Activated CD4-positive, alpha-beta memory T cell treated with anti-CD3 and anti-CD28 coated beads, Interleukin-2, amount 10 ng/mL, durations not matched to agents 7 days and 5 days (primary cell): ENCODE measurements at places on chromosomes 5 and 9. TPM values are rescaled to one million over a fixed set of nuclear protein-coding genes. Genes with fewer than 3 reads are reported as not detected.
A peak's percentile ranks its signal among the peaks of the same experiment; 100 is the strongest.

- no peaks in the 10 kb centered on the region for H3K4me1 ChIP-seq
- no peaks in the 10 kb centered on the region for H3K36me3 ChIP-seq
- no peak overlapping the region for H3K4me3 ChIP-seq
Observed at GRCh38 chr9:27622693-27623340, 49.5 kb upstream of the C9orf72 start.

DNA sequence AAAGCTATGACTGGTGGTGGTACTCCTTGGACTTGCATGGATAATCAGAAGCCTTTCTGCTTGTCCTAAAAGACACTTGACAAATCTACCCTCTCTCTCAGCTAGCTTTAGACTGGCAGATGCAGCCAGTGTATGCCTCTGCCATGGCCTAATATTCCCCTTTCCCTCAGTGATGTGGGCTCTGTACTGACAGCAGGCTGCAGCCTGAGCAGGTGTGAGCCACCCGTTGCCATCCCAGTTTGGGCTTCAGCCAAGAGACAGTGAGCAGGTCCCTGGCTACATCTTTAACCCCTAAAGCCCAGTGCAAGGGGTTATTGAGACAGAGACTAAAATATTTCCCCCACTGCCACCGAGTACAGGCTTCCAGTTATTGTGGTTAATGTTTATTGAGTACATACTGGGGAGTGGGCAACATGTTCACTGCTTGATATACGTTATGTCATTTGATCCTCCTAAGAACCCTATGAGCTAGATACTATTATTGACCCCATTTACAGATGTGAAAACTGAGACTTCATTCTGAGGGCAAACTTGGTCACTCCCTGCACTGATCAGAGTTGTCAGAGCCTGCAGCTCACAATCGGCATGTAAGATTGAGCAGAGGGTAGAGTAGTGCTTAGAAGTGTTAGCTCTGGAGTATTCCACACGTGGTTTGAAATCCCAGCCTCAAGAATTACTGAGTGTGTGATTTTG is 254.2 kb downstream of the ARHGAP26 start:
- no peak for DNase-seq
- peaks cover 9% of the 10 kb centered on the region for H3K36me3 ChIP-seq
- H3K4me1 ChIP-seq, result peaks cover 26% of the 10 kb centered on the region
- no peak overlapping the region for H3K4me3 ChIP-seq
- H3K27ac ChIP-seq, result no peak overlapping the region
- H3K27me3 ChIP-seq, result peaks cover 22% of the 10 kb centered on the region

- no peak overlapping the region for H3K27ac ChIP-seq
- DNase-seq, result no peak
- no peaks in the 10 kb centered on the region for H3K27me3 ChIP-seq
Observed at GRCh38 chr5:6222899-6223298, 155.4 kb downstream of the MED10 start.

- H3K27ac ChIP-seq, result no peak overlapping the region
- peaks cover 3% of the 10 kb centered on the region for H3K4me1 ChIP-seq
- peaks cover 59% of the 10 kb centered on the region for H3K27me3 ChIP-seq
- H3K4me3 ChIP-seq, result no peak overlapping the region
Observed at GRCh38 chr9:96249746-96250145, 52.2 kb downstream of the HSD17B3 start.

Gene SPATA31D4
- total RNA-seq, result not detected

DNA sequence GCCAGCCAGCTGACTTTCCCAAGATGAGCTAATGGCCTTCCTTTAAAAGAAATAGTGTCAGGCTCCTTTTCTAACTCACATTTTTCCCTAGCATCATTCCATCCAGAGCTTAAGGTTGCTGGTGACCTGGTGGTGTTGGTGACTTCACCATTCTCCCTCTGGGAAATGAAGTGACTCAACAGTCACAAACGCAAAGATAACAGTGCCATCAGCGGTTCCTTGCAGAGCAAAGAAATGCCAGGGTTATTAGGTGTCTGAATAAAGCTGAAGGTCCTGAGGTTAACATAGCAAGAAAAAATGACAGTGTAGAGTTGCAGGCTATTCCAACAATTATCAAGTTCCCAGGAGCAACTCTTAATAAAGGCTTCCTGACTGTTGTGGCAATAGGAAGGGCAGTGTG is 111.8 kb upstream of the SLC44A1 start:
- no peak for DNase-seq
- no peak overlapping the region for H3K4me3 ChIP-seq
- no peaks in the 10 kb centered on the region for H3K36me3 ChIP-seq
- H3K4me1 ChIP-seq, result peaks cover 19% of the 10 kb centered on the region
- H3K27ac ChIP-seq, result no peak overlapping the region

Gene TMEM252
- not detected for total RNA-seq

Gene FOXD4L3
- not detected for total RNA-seq

Gene PIP5K1B
- total RNA-seq, result 2.3 TPM

GRCh38 chr9:35915681-35916294 is 6.5 kb downstream of the SPAAR start:
- no peaks in the 10 kb centered on the region for H3K27me3 ChIP-seq
- no peak for DNase-seq
- H3K4me1 ChIP-seq, result peaks cover 12% of the 10 kb centered on the region
- no peak overlapping the region for H3K27ac ChIP-seq

Gene NPDC1
- total RNA-seq, result 82.8 TPM

Gene IL13
- 32.9 TPM for total RNA-seq

GRCh38 chr5:34749431-34749873 is 89.5 kb upstream of the TTC23L start:
- H3K27me3 ChIP-seq, result no peaks in the 10 kb centered on the region
- no peak overlapping the region for H3K27ac ChIP-seq
- no peak overlapping the region for H3K4me3 ChIP-seq

DNA sequence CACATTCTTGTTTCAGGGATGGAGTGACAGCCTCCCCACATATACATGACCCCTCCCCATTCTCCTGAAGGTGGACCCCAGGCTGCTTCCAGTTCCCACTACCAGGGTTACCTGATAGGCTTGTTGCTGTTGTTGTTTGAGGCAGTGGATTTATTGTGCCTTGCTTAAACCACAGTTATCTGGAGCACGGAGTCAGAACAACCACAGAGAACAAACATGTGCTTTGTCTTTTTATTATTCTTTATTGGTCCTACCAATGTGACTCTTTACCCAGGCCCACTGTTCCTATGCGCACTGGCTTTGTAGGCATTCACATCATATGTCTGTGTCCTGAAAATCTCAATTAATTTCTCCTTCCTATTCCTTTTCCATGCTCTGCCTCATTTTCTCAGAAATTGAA is 41.2 kb upstream of the IPPK start:
- H3K36me3 ChIP-seq, result peaks cover 47% of the 10 kb centered on the region
- no peaks in the 10 kb centered on the region for H3K27me3 ChIP-seq
- no peak overlapping the region for H3K4me3 ChIP-seq
- H3K27ac ChIP-seq, result peak overlapping the region; percentile 76

DNA sequence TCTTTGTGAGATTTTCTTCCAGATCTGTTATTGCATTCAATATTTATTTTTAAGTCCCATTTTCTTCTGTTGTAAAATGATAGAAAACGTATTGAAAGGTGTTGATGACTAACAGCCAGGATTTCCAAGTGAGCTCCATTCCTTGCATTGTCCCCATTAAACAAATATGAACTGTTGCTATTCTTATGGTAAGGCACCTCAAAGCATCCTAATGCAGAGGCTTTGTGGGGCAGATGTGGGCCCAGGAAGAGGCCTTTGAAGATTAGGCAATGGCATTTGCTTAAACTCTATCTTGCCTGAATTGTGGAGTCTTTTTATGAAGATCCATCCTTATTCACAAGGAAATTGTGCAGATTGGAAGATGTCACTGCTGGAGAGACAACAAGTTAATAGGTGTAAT is 38.9 kb downstream of the NTRK2 start:
- peaks cover 2% of the 10 kb centered on the region for H3K27me3 ChIP-seq
- no peak for DNase-seq
- peaks cover 43% of the 10 kb centered on the region for H3K4me1 ChIP-seq
- H3K36me3 ChIP-seq, result peaks cover 10% of the 10 kb centered on the region
- H3K27ac ChIP-seq, result no peak overlapping the region
- H3K4me3 ChIP-seq, result no peak overlapping the region

Gene OMD
- not detected for total RNA-seq

DNA sequence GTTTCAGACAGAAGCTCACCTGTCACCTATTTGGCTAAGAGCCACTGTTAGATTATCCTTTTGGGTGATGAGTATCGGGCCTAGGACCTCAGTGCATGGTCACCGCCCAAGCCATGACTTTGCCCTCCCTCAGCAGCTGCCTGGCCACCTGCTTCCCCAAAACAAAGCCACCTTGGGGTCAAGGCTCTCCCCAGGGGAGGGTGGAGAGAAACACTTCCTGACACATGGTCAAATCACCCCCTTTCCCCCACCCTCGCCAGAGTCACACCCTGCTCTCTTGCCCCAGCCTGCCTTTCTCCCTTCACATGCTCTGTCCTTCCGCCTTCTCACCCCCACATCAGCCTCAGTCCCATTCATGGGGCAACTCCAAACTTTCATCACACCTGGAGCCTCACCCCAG is 1.7 kb upstream of the HBEGF start:
- peaks cover 28% of the 10 kb centered on the region for H3K36me3 ChIP-seq
- H3K27me3 ChIP-seq, result peaks cover 4% of the 10 kb centered on the region
- peaks cover 54% of the 10 kb centered on the region for H3K4me1 ChIP-seq
- peak overlapping the region; percentile 14 for H3K4me3 ChIP-seq

DNA sequence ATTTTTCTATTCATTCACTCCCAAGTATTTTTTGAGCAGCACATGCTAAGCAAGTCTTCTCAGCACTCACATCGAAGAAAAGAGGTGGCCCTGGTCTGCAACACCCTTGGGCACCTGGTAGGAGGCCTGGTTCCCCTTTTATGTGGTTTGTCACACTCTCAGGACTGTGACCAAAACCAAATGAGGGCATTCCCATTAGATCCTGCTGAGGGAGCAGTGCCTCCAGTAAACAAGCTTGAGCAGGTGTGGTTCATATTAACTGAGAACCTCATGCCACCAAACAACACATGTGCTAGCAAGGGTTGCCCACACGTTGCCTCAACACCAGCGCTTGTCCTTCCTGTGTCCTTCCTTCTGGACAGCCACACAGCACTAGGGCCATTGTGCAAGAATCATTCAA is 26.9 kb upstream of the SYK start:
- H3K27me3 ChIP-seq, result peaks cover 20% of the 10 kb centered on the region
- H3K27ac ChIP-seq, result no peak overlapping the region
- H3K36me3 ChIP-seq, result no peaks in the 10 kb centered on the region
- H3K4me1 ChIP-seq, result no peaks in the 10 kb centered on the region
- H3K4me3 ChIP-seq, result no peak overlapping the region

GRCh38 chr5:131757830-131758519 is 38.8 kb downstream of the FNIP1 start:
- H3K4me3 ChIP-seq, result no peak overlapping the region
- DNase-seq, result no peak
- no peak overlapping the region for H3K27ac ChIP-seq
- peaks cover 17% of the 10 kb centered on the region for H3K4me1 ChIP-seq
- no peaks in the 10 kb centered on the region for H3K27me3 ChIP-seq

DNA sequence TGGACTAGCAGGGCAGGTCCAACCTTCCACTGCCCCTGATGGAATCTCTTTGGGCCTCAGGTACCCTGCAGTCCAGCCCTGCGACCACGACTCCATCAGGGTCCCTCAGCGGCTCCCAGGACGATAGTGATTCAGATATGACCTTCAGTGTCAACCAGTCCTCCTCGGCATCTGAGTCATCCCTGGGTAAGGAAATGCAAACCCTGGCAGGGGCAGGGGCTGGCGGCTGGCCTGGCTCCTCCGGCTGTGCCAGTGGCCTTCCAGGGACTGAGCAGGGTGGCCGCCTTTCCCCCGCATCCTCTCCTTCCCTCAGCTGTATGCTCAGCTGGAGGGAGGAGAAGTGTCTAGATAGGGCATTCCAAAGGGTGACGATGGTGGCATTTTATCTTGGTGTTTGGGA is 45.0 kb downstream of the NEURL1B start:
- H3K36me3 ChIP-seq, result no peaks in the 10 kb centered on the region
- H3K27me3 ChIP-seq, result peaks cover 20% of the 10 kb centered on the region
- DNase-seq, result no peak
- H3K27ac ChIP-seq, result no peak overlapping the region
- H3K4me3 ChIP-seq, result no peak overlapping the region

Gene C9orf153
- not detected for total RNA-seq

GRCh38 chr9:17116400-17116837 is 18.4 kb upstream of the CNTLN start:
- no peak for DNase-seq
- H3K4me1 ChIP-seq, result no peaks in the 10 kb centered on the region
- no peaks in the 10 kb centered on the region for H3K36me3 ChIP-seq
- no peak overlapping the region for H3K4me3 ChIP-seq
- no peak overlapping the region for H3K27ac ChIP-seq

GRCh38 chr5:149901511-149901910 is 43.1 kb downstream of the PDE6A start:
- peaks cover 23% of the 10 kb centered on the region for H3K27me3 ChIP-seq
- DNase-seq, result no peak
- H3K27ac ChIP-seq, result no peak overlapping the region
- no peaks in the 10 kb centered on the region for H3K36me3 ChIP-seq
- H3K4me3 ChIP-seq, result no peak overlapping the region
- H3K4me1 ChIP-seq, result peaks cover 21% of the 10 kb centered on the region

Gene ZDHHC21
- total RNA-seq, result 7.5 TPM

Gene KCNN2
- total RNA-seq, result not detected

DNA sequence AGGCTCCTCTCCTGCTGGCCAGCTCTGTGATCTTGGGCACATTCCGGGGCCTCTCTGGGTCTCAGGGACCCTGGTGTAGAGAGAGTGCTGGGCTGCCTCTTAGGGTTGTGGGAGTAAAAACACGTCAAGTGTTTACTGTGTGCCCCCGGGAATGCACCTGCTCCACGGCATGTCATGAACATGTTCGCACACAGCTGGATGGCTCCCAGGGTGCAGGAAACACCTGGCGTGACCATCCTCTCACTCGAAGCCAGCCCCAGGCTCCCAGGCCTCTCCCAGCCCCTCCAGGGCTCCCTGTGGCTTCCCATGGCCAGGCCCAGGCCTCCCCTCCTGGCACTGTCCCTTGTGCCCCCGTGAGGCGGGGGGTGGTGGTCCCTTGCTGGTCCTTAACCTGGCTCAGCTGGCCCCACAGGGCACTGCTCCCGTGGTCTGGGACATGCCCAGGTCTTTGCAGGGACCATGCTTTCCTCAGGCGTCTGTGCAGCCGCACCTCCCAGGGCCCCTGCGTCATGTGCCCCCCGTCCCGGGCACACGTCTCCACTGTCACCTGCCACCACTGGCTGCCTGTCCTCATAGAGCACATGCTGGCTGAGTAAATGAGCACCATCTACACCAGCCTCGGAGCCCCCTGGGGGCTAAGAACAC is 44.9 kb downstream of the SLC6A3 start:
- H3K27me3 ChIP-seq, result peaks cover 25% of the 10 kb centered on the region
- no peaks in the 10 kb centered on the region for H3K36me3 ChIP-seq
- DNase-seq, result no peak
